Mesothelial cell of epicardium (in vitro differentiated cells): ENCODE measurements at places on chromosomes 7 and 10.

GRCh38 chr7:132403465-132404110, 172.7 kb downstream of the PLXNA4 start:
- no peak for DNase-seq

GRCh38 chr10:17512341-17513001, 58.1 kb upstream of the ST8SIA6 start:
- peak; percentile 45 for DNase-seq

DNA sequence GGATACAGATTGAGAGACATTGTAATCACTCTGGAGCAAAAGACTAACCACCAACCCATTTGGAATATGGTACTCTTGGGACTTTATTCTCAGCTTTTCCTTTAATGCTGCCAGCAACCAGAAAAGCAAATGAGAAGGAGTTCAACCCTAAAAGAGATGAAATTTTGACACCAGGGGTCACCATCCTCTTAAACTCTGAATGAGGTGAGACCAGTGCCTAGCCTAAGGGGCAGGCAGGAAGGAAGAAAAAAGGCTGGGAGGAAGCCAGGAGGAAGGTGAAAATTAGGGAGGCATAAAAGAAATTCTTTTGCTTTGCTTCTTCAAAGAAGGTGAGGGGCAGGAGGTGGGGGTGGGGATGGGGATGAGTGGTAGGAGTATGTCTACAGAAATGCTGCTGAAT, 135.8 kb downstream of the JAZF1 start:
- DNase-seq = no peak

DNA sequence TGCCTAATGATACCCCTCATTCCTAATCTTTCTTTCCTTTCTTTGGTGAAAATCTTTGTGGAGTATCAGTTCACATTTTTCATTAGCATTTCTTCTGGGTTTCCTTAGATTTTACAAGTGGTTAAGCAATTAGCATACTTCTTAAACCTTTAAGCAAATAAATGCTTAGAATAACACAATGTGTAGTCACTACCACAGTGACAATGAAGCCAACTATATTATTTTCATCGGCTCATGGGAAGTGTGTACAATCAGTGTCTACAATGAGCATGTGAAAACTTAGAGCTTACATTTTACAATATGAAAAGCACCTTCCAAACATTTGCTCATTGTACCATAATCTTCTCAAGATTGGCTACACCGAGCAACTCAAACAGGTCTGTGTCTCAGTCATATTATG, 176.2 kb upstream of the PLXNA4 start:
- no peak for DNase-seq

DNA sequence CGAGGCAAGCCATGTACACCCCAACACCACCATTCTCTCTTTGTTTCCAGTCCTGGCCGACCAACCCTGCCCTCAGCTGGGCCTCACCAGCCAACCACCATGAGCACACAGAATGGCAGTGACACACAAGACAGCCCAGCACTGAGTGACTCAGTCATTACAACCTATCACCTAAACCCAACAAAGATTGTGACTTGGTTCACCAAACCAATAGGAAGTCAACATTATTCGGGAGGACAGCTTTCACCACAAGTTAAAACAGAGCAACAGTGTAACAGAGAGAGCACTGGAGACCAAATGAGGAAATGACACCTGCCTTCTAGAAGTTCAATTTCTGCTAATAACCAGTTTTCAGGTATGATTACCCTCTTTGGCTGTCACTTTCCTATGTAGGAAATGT, 72.1 kb downstream of the DNMBP start:
- DNase-seq = no peak

GRCh38 chr7:131279044-131279443, 48.6 kb upstream of the MKLN1 start:
- DNase-seq = no peak

DNA sequence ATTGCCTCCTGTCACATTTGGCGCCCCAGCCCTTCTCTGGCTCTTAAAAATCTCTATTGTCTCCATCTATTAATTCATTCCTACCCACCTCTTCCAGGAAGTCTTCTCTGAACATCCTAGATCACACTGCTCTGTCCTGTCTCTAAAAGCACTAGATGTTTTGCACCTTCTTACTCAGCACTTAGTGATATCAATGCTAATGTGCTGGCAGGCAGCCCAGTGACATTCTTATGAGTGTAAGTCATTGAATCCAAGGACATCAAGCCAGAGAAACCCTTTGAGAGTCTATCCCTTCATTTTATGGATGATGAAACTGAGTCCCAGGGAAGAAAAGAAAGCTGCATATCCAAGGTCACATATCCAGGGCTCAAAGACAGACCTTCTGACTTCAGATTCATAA, 48.3 kb upstream of the PAX2 start:
- no peak for DNase-seq

GRCh38 chr7:90181485-90181884, 27.2 kb downstream of the STEAP1 start:
- DNase-seq = no peak

DNA sequence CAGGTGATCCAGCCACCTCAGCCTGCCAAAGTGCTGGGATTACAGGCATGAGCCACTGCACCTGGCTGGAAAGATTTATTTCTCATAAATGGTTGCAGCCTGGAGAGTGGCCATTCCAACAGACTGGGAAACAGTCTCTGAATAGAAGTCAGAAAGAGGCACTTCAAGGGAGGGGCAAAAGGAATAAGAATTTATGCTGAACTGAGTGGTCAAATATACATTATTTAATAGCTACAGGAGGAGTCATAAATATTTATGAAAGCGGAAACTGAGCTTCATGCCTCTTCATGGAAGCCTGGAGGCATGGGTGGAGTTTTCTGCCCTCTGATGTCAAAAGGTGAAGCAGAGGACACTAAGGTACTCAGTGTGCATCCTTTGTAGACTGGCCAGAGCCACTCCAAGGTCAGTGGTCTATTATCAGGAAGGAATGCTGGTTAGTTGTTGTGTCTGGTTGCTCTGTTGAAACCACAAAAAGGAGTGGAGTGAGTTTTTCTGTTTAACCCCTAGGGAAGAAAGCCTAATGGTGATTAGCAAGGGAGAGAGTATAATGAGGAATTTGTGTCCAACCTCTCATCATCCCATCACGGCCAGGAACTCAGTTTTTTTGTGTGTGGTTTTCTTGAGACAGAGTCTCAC, 9.3 kb upstream of the NRBF2 start:
- DNase-seq = no peak

GRCh38 chr7:143352531-143353002, 9.9 kb downstream of the FAM131B start:
- DNase-seq = no peak

- no peak for DNase-seq
Observed at GRCh38 chr7:133962646-133963045, 164.5 kb upstream of the LRGUK start.

- DNase-seq = no peak
Observed at GRCh38 chr7:105656922-105657521, 75.7 kb upstream of the EFCAB10 start.
